ENCODE measurements at places on chromosomes 16 and 17.

DNA sequence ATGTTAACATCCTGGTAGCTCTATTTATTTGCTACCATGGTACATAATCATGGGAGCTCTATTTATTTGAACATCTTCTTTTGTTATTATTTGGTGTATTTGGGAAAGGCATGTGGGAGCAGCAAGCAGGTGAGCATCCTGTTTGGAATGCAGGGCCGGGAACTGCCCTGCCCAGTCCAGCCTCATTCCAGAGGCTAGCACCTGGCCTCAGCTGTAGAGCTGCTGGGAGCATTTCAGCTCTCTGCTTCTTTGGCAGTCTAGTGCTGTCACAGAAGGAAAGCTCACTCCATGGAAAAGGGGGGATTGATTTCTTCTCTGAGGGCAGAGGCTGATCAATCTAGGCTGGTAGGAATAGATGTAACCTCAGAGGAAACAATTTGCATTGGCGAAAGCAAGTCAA is 112.5 kb downstream of the WWOX start:
- no peak for DNase-seq

- DNase-seq, result peak; percentile 58
Observed at GRCh38 chr17:79391376-79392233, 219.2 kb downstream of the RBFOX3 start.

- no peak for DNase-seq
Observed at GRCh38 chr17:63378411-63379375, 67.4 kb downstream of the CYB561 start.

- DNase-seq, result no peak
Observed at GRCh38 chr17:4853208-4853671, 20.1 kb downstream of the MINK1 start.

DNA sequence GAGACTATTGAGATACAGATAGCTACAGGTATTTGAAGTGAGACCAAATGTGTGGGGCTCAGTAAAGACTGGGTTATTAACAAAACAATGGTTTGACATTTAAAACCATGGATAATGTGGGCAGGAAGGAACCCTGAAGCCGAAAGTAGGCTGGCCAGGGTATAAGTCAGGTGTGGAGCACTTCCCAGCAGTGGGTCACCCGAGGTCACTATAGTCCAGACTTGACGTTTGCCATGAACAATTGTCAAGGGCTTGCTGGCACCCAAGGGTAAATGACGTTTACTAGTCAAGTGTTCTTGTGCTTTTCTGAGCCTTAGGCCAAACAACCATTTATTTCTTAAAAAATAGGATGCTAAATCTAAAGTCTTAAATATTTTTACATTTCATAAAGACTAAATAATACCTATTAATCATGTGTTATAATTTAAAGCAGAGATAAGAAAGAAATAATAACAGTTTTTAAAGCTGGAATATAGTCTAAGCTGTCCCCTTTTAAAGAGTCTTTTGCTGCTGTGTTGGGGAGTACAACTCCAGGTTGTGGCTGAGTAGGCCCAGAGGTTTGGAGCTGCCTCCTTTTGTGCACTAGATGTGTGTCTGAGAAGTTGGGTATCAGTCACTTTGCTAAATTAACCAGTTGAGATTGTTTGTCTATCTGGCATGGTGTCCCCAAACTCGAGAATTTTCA is 15.7 kb downstream of the ALDH3A2 start:
- DNase-seq, result no peak

- DNase-seq, result no peak
Observed at GRCh38 chr16:22653876-22654275, 143.2 kb downstream of the NPIPB5 start.

GRCh38 chr17:31158746-31159377 is 64.1 kb downstream of the NF1 start:
- no peak for DNase-seq

GRCh38 chr17:2171702-2172076 is 116.8 kb downstream of the HIC1 start:
- peak; percentile 51 for DNase-seq

GRCh38 chr16:54923055-54923473 is 7.6 kb upstream of the IRX5 start:
- DNase-seq, result peak; percentile 44

DNA sequence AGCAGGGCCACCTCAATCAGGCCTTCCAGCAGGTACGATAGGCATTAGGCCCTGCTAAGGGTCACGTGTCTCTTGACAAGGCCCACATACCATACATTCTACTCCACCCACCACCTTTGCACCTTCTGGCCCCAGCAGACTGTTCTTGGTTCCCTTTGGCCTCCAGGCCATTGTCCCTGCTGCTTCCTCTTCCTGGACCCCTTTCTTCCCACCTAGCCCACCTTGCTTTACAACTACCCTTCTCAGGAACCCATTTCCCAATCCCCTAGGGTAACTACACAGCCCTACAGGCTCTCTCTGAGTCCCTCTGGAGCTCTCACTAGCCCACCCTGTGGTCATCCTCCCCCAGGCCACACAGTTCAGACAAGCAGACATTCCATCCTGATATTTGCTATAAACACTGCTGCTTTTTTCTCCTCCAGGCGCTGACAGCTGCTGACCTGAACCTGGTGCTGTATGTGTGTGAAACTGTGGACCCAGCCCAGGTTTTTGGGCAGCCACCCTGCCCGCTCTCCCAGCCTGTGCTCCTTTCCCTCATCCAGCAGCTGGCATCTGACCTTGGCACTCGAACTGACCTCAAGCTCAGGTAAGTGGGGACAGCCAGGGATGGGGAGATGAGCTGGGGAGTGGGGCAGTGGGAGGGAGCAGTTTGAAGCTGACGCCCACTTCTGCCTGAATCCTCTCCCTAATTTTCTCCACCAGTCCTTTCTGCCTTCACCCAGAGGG is 1.4 kb upstream of the NRN1L start:
- DNase-seq, result no peak

DNA sequence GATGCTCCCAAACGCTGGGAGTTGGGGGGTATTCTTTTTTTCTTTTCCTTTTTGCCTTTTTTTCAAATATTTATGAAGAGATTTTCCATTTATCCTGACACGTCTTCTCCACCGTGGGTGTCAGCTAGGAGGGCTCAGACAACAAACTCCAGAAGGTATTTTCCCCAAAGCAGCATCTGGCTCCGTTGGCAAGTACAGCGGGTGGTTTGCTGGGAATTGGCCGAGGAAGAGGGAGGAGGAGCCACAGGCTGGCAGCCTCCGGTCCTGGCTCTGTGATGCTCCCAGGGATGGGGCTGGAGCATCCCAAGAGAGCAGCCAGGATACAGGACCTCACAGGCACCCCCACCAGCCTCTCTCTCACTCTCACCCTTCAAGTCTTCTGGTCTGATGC is 10.9 kb upstream of the CACNG4 start:
- DNase-seq, result no peak

GRCh38 chr17:32998887-32999228 is 7.2 kb downstream of the SPACA3 start:
- DNase-seq, result peak; percentile 72

- DNase-seq, result no peak
Observed at GRCh38 chr16:10370096-10370726, 15.7 kb upstream of the ATF7IP2 start.

GRCh38 chr16:76879420-76879819 is 311.6 kb upstream of the MON1B start:
- no peak for DNase-seq

- DNase-seq, result no peak
Observed at GRCh38 chr16:85759136-85759535, 8.2 kb upstream of the C16orf74 start.

GRCh38 chr16:71895679-71896365 is 491 bp downstream of the IST1 start:
- DNase-seq, result peak; percentile 45

GRCh38 chr16:88754912-88755744 is 29.9 kb downstream of the PIEZO1 start:
- peak; percentile 61 for DNase-seq

DNA sequence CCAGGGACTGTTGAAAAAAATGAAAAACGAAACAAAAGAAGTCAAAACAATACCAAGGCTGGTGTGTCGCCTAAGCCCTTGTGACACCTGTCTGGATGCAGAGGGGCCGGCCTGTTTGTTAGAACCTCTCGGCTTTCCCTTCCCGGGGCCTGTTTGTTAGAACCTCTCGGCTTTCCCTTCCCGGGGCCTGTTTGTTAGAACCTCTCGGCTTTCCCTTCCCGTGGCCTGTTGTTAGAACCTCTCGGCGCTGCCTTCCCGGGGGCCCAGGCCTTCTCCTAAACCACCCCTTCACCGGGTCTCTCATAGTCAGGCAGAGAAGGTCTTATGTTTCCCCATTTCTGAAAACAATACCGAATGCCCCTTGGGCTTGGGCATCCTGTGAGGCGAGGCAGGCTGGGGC is 180.0 kb downstream of the BANP start:
- no peak for DNase-seq
